Right renal cortex interstitium (tissue), 3 donors: ENCODE measurements at places on chromosomes 5 and 9. TPM values are rescaled to one million over a fixed set of nuclear protein-coding genes. Genes with fewer than 3 reads are reported as not detected.

DNA sequence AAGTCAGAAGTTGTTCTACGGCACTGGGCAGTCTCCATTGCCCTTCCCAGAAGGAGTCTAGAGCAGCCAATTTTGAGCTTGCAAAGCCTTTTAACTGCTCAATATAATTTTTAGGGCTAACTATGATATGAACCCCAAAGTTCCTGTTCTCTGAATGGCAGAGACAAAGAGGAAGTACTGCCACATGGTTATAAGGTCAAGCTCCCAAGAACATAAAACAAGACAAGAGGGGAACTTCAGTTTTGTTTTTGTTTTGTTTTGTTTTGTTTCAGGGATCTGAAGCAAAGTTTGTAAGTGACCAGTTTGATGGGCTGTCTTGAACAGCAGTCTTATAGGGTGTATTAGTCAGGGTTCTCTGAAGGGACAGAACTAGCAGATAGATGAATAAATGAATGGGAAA is 11.9 kb upstream of the SMC2 start:
- no peak for DNase-seq

DNA sequence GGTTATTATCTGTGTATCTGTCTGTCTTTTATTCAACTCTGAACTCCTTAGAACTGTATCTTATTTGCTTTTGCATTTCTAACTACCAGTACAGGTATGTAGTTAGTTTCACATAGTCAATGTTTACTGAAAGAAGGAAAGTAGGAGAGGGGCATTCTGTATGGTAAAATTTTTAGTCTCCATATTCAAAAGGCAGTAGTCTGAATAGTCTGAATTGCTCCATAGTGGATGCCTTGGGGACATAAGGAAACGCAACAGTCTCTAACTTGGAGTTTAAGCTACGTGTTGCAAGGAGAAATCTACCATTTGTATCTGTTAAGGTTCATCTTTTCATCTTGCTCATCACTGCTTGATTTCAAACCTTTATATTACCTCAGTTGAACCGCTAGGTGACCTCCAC is 26.2 kb downstream of the RASGRF2 start:
- no peak for DNase-seq

GRCh38 chr5:169356811-169357210 is 55.9 kb upstream of the SLIT3 start:
- DNase-seq, result no peak

GRCh38 chr9:91320299-91320698 is 41.4 kb downstream of the AUH start:
- DNase-seq, result no peak

GRCh38 chr5:65803699-65804391 is 81.8 kb downstream of the NLN start:
- DNase-seq, result no peak

DNA sequence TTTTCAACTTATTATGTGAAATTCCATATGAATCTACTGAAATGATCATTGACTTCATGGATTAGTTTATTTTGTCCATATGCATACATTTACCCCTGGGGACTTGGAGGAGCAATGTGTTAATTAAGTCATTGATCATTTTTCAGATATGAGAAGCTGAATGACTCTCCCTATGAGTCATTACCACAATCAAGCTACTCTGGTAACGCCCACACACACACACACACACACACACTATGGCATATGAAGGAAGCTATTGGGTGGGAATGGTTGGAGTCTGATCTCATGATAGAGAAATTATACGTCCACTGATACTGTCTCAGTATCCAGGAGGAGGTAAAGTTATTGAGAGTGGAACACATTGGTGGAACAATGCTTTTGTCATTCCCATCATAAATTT is 528.9 kb downstream of the AGTPBP1 start:
- no peak for DNase-seq

- no peak for DNase-seq
Observed at GRCh38 chr5:55232985-55233928, at the start of gene CCNO. TSS of gene CCNO (minus strand) at chr5:55233608. CDS start at chr5:55233523, 85 bp downstream.

DNA sequence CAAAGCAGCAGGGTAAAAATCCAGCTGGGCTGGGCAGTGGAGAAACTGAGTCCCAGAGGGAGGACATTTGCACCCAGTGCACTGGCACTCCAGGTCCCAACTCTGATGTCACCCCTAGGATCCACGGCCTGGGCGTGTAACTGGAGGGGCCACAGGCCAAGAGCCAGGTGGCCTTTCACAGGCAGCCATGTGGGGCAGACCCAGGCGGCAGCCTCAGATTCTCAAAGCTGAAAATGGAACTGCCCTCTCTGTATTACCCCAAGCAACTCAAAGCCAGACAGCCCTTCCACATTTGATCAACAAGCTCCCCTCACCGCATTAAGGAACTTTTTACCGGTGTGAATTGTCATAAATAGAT is 46.7 kb downstream of the RASGEF1C start:
- DNase-seq, result no peak

GRCh38 chr5:79962575-79963222 is 28.4 kb downstream of the MTX3 start:
- DNase-seq, result no peak

- no peak for DNase-seq
Observed at GRCh38 chr5:118597543-118597942, 390.8 kb downstream of the DTWD2 start.

- DNase-seq, result no peak
Observed at GRCh38 chr5:69271376-69271775, 36.7 kb downstream of the CDK7 start.

DNA sequence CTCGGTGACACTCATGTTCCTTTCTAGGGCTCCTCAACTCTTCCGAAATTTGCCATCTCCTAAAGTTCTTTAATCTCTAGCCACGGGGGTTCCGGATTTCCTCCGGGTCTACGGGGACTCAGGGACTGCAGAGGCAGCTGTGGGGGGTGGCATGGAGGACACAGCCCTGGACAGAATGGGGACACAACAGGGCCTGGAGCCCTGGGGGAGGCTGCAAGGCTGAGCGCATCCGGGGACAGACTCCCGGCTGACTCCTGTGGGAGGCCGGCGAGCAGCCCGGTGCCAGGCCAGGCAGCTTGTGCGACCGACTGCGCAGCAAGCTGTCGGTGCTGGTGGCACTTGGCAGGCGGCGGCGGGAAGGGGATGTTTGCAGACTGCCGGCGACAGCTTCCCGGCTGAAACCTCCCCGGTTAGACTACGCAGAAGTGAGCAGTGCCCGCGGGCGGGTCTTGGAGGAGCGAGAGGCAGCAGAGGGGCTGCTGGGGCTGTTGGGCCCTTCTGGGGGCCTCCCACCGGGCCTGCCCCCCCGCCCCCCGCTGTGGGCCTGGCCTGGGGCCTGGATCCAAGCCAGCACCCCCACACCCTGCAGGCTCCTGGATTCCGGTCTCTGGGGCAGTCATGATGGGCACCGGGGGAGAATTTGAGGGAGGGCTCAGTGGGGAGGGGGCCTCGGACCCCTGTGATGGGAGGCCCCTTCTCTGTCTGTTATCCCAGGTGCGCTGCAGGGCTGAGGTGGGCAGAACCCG is 28.7 kb upstream of the UBAC1 start:
- no peak for DNase-seq

DNA sequence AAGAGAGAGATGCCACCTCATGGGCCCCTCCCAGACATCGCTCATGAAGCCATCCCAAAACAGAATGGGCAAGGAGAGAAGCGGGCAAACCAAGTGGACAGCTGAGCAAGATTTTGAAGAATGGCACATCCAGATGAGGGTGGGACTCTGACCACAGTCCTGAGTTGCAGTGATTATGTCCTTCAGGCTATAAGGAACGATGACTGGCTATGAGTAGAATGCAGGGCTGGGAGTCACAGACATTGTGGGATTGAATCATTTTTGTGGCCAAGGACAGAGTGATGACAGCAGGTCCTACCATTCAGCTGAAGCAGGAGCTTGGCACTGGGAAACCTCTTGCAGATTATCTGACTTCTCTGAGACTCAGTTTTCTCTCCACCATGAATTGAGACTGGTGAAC is 245.7 kb upstream of the SLC30A5 start:
- DNase-seq, result no peak

DNA sequence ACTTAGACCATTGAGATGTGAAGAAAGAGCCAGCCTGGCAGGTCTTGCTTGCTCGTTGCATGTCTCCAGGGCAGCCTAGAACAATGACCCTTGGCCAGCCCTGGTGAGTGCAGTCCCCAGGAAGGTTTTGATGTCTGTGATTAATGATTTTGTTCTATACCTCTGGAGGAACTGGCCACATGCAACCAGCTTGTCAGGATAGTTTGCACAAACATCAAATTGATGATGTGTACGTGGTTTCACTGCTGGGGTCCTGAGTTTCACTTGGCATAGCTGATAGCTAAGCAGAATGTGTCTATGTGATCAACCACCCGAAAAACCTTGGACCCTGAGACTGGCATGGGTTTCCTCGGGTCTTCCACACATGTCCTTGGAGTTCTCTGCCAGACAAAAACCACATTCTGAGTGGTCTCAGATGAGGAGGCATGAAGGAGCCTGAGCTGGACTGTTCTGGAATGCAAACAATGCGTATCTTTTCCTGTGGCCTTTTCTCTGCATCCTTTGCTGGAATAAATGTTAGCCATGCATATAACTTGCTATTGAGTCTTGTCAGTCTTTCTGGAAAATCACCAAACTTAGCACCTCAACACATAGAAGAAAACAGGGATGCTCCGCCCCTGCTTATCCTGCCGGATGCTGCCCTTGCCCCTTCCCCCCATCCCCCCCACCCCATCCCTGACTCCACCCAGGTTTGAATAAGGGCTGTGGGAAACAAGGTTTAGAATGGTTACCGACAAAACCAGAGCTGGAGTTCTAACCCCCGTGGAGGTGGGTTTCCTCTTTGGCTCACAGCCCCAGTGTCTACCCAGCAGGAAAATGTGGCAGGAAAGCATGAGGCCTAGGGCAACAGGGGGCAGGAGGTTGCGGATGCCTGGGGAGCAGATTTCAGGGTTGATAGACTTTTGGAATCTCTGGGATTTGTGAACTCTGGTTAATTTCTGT is 50.1 kb upstream of the ANKRD33B start:
- no peak for DNase-seq

GRCh38 chr5:172943283-172943841 is 15.9 kb upstream of the RPL26L1 start:
- DNase-seq, result no peak

- no peak for DNase-seq
Observed at GRCh38 chr9:93096811-93097382, 880 bp downstream of the CARD19 start.

DNA sequence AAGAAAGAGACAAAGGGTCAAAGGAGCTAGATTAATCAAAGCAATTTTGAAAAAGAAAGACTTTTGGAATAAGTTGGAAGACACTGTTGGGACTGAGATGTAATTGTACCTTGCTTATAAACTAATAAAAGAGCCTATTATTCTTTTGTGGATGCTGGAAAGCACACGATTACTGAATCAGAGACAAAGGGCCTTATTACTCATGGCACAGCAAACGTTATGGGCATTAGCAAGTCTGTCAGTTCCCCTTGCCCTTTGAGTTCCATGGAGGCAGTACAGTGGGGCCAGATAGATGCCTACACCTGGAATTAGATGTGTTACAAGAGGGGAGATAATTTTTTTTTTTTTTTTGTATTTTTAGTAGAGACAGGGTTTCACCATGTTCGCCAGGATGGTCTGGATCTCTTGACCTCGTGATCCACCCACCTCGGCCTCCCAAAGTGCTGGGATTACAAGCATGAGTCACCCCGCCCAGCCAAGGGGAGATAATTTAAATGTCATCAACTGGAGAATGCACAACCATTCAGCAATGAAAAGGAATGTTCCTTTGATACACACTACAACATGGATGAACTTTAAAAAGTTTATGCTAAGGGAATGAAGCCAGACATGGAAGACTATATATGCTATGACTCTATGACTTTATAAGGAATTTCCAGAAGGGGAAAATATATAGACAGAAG is 128.9 kb downstream of the STARD4 start:
- DNase-seq, result no peak

GRCh38 chr5:161372682-161373344 is 173.7 kb downstream of the GABRB2 start:
- no peak for DNase-seq

- DNase-seq, result no peak
Observed at GRCh38 chr9:105658351-105658750, 3.9 kb upstream of the TAL2 start.

DNA sequence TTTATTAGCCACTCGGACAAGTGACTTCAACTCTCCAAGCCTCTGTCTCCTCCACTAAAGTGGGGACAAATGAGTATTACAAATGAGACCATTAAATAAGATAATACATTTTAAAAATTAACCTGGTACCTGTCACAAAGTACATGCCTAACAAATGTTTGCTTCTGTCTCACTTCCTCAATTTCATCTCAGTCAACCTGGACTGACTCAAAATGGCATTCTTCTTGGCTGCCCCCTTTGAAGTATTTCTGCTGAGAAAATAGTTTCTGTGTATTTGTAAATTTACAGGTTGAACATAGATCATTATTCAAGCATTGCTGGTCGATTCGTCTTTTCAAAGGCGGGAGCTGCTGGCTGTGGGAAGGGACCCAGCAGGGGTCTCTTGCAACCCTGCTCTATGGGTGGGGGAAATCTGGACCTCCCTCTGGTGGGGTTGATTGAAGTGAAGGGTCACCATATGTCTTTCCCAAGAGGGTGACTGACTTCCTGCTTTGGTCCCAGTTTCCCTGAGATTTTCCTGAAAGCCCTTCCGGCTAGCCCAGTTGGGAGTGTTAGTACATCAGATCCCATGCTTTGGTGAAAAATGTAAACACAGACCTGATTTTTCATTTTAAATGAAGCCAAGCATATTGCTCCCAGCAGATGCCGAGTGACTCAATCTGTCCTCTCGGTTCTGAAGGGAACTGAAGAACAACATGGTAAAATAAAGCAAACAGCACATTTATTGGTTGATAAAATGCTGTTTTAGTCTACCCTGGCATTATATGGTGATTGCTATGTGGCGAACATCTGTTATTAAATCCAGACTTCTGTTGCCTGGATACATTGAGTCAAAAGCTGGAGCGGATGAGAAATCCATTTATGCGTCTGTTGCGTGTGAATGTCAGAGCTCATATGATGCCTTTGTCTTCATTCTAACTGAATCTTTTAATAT is 73.0 kb downstream of the KCNIP1 start:
- no peak for DNase-seq

DNA sequence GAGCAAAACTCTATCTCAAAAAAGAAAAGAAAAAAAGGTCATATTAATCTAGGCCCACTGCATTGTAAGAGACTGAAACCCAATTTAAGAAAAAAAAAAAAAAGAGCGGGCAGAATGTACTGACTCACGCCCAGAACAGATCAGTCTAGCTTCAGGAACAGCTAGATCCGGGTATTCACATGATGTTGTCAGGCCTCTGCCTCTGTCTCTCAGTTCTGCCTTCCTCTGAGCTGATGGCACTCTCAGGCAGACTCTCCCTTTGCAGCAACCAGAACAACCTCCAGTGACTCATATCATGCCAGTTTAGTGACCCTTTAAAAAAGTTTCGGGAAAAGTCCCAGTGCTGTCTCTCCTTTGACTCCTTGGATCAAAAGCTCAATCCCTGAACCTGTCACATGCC is 53.0 kb downstream of the NEURL1B start:
- DNase-seq, result no peak

GRCh38 chr9:92001244-92001643 is 51.2 kb upstream of the ROR2 start:
- DNase-seq, result no peak

The GAPT gene
- polyA plus RNA-seq, result 1.8 TPM

The GABRP gene
- polyA plus RNA-seq, result 0.86 TPM

The FLT4 gene
- 21.8 TPM for polyA plus RNA-seq

The PCDHA4 gene
- 0.86 TPM for polyA plus RNA-seq

The SERF1B gene
- 67.6 TPM for polyA plus RNA-seq

The F2RL2 gene
- polyA plus RNA-seq, result 0.44 TPM

The ZDHHC11B gene
- 5.4 TPM for polyA plus RNA-seq

The S100Z gene
- polyA plus RNA-seq, result not detected

The IL13 gene
- polyA plus RNA-seq, result not detected

The ESM1 gene
- polyA plus RNA-seq, result 13.3 TPM

The DCTN3 gene
- polyA plus RNA-seq, result 99.4 TPM

The TMEFF1 gene
- 5.0 TPM for polyA plus RNA-seq
